Left kidney (tissue), 8 donors: ENCODE measurements at places on chromosomes 4 and X. TPM values are rescaled to one million over a fixed set of nuclear protein-coding genes. Genes with fewer than 3 reads are reported as not detected.

FAM9C gene
- 0.25 TPM for polyA plus RNA-seq

UGT2B17 gene
- polyA plus RNA-seq: 0.15 TPM

ARHGEF38 gene
- polyA plus RNA-seq: 5.9 TPM

DNA sequence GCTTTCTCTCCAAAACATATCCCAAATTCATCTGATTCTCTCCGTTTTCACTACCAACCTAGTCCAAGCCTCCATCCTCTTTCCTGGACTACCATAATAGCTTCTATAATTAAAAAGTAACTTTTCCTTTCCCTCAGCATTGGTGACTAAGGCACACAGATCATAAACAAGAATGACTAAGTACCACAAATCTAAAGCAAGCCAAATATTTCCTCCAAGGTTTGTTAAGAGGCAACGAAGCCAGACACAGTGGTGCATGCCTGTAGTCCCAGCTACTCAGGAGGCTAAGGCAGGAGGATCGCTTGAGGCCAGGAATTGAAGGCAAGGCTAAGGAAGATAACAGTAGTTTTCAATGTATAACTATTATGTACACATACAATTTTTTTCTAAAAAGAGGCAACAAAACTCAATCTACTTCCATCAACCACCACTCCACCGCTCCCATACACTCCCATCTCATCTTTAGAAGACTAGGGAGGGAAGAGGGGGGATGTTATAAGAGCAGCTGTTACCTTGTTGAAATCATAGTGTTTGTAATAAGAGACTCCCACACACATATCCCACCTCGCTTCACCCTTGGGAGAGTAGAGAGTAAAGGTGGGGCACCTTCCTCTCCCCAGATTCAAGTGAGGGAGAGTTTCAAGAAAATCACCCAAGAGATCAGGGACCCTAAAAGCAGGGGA is 4.2 kb upstream of the JCHAIN start:
- DNase-seq: no peak

- DNase-seq: no peak
These were observed 23.4 kb upstream of the ZFP42 start for GRCh38 chr4:187972135-187972534.

DNA sequence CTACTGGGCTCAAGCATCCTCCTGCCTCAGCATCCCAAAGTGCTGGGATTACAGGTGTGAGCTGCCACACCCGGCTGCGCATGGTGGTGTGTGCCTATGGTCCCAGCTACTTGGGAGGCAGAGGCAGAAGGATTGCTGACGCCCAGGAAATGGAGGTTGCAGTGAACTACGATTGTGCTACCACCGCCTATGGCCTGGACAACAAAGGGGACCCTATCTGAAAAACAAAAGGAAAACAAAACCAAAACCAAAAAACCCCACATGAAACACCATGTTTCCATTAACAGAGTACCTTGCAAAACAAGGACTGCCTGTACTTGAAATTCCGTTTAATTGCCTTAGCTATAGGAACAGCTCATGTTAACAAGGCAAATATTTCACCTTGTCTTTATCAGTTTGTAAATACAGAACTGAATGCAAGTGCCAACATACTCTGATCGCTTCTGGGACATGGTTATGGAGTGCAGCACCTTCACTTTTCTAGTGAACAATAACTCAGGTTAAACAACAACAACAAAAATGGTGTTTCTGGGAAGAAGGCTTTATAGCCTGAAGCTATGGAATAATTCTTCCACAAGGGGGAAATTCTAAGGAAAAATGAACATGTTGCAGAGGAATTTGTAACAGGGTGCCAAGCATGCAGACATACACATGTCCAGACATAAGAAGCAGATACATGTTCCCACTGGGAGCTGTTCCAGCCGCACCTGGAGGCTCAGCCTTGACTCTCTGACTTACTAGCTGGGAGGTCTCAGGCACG is 73.2 kb upstream of the STS start:
- no peak for DNase-seq
